ENCODE measurements at places on chromosomes 6 and 20. TPM values are rescaled to one million over a fixed set of nuclear protein-coding genes. Genes with fewer than 3 reads are reported as not detected.

CGA gene
- not detected for total RNA-seq

HSPA1L gene
- 3.7 TPM for total RNA-seq

MYLK4 gene
- total RNA-seq = 0.49 TPM

PGC gene
- 0.49 TPM for total RNA-seq

CCN2 gene
- total RNA-seq = 16.2 TPM

HLA-DQB1 gene
- not detected for total RNA-seq

DOK5 gene
- 152 TPM for total RNA-seq

CDK5RAP1 gene
- 18.9 TPM for total RNA-seq

TULP1 gene
- total RNA-seq = under 0.01 TPM

DZANK1 gene
- 4.9 TPM for total RNA-seq

BCLAF1 gene
- 171 TPM for total RNA-seq

SLC26A8 gene
- 3.2 TPM for total RNA-seq

SLCO4A1 gene
- total RNA-seq = 1.7 TPM

SYCP2 gene
- 2.2 TPM for total RNA-seq

TRIM10 gene
- total RNA-seq = 0.25 TPM

TRIM15 gene
- not detected for total RNA-seq

ZBTB46 gene
- total RNA-seq = 18.7 TPM

DAAM2 gene
- total RNA-seq = 10.1 TPM

CLIC5 gene
- total RNA-seq = 2.5 TPM

LPA gene
- total RNA-seq = 0.25 TPM

SNAP25 gene
- total RNA-seq = 113 TPM

JPH2 gene
- total RNA-seq = under 0.01 TPM

LGSN gene
- 0.25 TPM for total RNA-seq

CCN5 gene
- not detected for total RNA-seq
